Renal pelvis (tissue), 12 donors: ENCODE measurements at places on chromosomes 11 and 22. TPM values are rescaled to one million over a fixed set of nuclear protein-coding genes. Genes with fewer than 3 reads are reported as not detected.

- no peak for DNase-seq
Measured at GRCh38 chr11:72373163-72373562, 61.2 kb downstream of the CLPB start.

DNA sequence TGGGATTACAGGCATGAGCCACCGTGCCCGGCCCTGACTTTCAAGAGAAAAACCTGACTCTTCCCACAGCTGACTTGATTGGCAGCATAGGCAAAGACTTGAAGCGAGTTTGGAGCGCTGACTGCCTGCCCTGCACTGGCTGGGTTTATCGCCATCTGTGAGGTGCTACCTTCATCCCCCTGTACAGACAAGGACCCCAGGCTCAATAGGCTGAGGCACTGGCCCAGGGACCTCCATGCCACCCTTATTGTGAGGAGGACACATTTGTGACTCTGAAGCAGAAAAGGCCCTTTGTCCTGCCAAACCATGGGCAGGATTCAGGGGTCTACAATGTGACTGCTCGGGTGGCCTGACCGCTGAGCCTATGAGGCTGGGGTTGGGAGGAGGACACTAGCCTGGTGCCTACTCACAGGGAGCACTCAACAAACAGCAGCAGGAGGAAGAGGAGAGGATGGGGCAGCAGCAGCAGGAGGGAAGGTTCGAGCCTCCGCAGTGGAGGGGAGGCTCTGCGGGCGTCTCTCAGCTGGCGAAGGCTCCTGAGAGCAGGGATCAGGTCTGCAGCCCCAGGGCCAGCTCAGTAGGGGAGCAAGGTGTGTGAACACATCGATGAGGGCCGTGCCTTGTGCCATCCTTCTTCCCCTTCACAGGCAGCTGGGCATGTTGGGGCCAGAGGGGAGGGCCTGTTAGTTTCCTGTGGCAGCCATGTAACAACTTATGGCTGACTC lies 72.9 kb upstream of the WNT7B start:
- no peak for DNase-seq

GRCh38 chr11:130163346-130164220 lies 4.0 kb downstream of the ST14 start:
- no peak for DNase-seq

DNA sequence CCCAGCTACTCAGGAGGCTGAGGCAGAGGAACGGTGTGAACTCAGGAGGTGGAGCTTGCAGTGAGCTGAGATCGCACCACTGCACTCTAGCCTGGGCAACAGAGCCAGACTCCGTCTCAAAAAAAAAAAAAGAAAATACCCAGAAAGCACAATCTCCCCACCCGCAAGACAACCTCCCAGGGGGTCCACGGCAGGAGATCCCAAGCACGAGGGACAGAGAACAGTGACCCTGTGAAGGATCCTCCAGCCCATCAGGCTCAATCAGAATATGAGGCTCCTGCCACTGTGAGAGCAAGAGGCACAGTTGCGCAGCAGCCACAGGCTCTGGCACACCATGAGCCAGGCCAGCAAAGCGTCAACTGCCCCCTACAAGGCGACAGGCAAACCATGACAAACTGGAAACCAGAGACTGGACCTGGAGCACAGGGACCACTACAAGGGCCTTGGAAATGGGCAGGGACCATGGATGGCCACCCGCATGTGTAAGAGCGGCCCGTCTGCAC lies 164.8 kb upstream of the GRK3 start:
- DNase-seq: no peak

DNA sequence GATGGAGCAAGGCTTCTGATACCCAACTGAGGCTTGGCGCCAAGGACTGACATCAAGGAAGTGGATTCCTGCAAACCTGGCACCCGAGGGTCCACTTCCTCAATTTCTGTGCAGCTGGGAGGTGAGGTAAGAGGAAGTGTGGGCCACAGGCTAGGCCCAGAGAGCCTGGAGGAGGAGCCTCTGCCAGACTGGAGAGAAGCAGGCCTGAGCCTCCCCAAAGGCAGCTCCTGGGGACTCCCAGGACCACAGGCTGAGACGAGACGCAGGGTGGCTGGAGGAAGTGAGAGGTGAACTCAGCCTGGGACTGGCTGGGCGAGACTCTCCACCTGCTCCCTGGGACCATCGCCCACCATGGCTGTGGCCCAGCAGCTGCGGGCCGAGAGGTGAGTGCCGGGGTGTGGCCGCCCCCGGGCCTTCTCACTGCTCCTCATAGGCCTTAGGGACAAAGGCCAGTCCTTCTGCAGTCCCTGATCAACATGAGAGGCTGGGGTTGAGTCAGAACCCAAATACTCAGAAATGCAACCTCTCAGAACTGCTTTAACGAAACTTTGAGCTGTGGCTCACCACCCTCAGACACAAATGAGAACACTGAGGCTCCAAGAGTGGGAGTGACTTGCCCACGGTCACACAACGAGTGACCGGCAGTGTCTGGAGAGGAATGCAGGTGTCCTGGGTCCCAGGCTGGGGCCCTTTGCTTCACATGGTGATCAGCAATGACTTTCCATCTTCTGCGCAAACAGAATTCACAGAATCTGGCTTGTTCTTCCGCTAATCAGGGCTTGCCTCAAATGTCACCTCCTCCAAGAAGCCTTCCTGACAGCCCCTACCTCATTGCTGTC lies at the start of gene NCF4:
Gene NCF4, plus strand, starts transcription at position 186 of the 839 bp plus-strand sequence. Its CDS starts 166 bp downstream, at position 352.
- DNase-seq: no peak

DNA sequence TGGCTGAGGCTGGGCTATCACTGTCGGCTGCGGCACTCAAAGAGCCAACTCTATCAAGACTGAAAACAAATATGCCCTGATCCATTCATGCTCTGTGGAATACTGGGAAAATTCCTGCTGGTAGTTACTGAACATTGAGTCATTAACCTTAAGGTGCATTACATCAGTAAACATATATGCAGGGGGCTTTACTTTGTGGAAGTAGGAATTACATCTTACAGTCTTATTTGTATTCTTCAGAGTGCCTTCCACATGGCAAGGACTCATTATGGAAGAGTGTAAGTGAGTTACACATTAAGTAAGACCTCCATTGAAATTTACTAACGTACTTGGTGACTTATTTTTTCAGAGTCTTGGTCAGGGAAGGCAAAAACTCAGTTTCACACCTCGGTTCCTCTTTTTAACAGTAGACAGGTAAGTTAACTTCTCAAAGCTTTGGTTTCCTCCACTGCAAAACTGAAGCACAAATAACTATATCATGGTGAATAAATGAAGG lies 4.5 kb downstream of the OR5B21 start:
- no peak for DNase-seq

GRCh38 chr11:72102631-72102945 lies 509 bp downstream of the LAMTOR1 start:
- DNase-seq: no peak

- no peak for DNase-seq
Measured at GRCh38 chr11:75655605-75656004, 13.2 kb downstream of the MAP6 start.

DNA sequence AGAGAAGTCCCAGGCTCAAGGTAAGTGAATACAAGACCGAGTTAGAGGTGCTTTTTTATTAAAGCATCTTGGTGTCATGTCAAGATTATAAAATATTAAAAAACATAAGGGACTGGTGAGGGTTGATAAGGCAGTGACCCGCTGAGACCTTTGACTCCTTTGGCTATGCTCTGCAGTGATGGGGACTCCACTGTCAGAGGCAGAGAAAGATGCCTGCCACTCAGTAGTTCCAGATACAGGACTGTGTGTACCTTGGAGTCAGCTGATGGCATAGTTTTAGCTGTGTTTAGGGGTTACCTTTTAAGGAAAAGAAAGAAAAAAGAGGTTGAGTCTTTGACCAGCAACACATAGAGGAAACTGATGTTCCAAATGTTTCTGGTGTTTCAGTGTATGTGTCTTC lies 40.8 kb downstream of the SHISA8 start:
- no peak for DNase-seq

DNA sequence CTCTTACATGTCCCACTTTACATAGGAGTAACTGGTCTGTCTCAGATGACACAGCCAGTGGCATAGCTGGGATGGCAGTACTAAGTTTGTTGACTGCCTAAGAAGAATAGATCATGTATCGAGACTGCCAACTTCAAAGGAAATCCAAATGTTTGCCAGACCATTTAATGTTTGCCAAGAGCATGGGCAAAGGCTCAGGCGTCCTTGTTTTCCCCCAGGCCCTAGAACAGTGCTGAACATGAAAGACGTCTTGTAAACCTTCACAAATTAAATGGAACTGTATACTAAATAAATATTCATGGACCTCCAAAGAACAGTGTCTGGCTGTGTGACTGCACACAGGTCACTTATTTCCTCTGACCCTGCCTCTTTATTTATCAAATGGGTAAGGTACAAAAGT lies 234.7 kb upstream of the CCDC90B start:
- DNase-seq: no peak

GRCh38 chr22:36197065-36197440 lies 4.6 kb downstream of the APOL4 start:
- peak; percentile 57 for DNase-seq

- DNase-seq: no peak
Measured at GRCh38 chr11:110015695-110016094, 77.5 kb upstream of the ZC3H12C start.

- DNase-seq: no peak
Measured at GRCh38 chr22:37025500-37026070, 6.0 kb downstream of the MPST start.

Gene SLN
- polyA plus RNA-seq: 0.48 TPM

Gene MRGPRX3
- not detected for polyA plus RNA-seq

Gene AASDHPPT
- 71.4 TPM for polyA plus RNA-seq

Gene TPBGL
- 0.14 TPM for polyA plus RNA-seq

Gene ANKK1
- polyA plus RNA-seq: 0.89 TPM
